HuH-7 (cell line): ENCODE measurements at places on chromosomes 7 and 10.

DNA sequence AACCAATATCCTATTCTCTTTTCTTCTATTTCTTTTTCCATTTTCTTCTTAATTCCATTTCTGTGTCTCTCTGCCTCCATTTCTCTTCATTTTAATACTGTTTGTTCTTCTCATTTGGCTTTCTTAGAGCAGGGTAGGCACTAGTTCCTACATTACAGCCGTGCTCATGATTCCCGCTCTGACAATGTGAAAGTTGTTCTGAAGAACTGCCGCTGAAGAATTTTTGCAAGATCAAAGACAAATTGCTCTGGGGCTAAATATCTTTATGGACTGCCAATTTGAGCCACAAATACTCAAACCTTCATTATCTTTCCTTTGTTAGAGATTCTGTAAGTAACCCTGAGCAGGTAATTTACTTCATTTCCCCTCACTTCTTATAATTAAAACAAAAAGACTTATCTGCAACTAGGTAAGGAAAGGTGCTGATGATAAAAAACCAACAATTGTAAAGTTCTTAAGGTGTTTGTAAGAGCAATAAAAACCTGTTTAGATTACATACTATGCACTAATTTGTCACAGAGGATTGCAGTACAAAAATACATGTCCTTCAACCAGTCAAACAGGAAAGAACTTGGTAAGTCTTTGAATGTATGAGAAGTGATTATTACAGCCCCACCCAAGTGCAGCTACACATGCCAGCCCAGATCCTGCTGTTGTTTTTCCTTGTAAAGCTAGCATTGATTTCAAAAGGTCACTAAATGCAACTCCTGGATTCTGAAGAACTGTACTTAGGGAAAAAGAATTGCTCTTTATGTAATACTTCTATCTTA, 127.5 kb downstream of the COL28A1 start:
- DNase-seq, result no peak

- DNase-seq, result no peak
Observed at GRCh38 chr10:25933653-25934608, at the start of gene MYO3A. TSS of gene MYO3A (plus strand) at chr10:25934229. CDS start at chr10:25952111, 17,882 bp downstream.

- no peak for DNase-seq
Observed at GRCh38 chr7:2192831-2193534, 39.8 kb downstream of the MAD1L1 start.

GRCh38 chr10:16799621-16800020, 17.6 kb downstream of the RSU1 start:
- no peak for DNase-seq

DNA sequence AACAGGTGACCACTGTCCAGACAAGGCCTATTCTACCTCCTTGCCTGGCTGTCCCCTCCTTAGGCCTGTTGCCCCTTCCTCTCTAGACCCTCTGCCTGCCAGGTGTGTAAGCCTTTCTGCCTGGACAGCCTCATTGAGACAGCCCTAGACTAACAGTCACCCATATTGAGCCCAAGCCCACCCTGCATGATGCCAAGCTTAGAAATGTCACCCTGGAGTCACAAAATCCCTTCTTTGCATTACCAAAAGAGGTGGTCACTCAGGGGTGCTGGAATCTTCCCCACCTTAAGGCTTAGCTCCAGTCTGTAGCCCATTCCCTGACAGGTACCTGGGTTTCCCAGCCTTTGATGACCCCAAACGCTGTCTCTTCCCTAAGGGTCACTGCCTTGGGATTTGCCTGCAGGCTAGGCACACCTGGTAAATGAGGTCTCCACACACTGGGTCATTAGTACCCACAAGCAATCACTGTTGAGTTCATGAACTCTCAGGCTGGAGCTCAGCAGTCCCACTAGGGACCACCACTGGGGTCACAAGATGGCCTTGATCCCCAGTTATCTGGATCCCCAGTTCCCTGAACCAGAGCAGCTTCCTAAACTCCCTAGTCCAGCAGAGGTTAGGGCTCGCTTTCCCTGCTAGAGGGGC, 54.9 kb upstream of the CAMK2B start:
- no peak for DNase-seq

DNA sequence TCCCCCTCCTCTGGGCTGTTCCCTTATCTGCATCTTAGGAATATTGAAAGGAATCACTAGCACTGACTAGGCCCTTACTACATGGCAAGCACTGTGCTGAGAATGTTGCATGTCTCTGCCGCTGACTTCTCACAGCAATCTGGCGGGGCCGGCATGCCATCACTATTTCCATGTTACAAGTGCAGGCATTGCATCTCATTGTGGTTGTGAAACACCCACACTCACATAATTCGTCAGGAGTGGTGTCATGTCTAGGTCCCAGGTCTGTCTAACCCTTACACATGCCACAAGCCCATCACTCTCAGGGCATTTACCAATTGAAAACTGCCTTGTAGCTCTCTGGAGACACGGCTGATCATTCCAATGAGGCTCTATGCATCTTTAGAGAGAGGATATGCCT, 8.5 kb upstream of the IL2RA start:
- DNase-seq, result no peak

- no peak for DNase-seq
Observed at GRCh38 chr7:153036396-153037063, 277.0 kb downstream of the ACTR3B start.

DNA sequence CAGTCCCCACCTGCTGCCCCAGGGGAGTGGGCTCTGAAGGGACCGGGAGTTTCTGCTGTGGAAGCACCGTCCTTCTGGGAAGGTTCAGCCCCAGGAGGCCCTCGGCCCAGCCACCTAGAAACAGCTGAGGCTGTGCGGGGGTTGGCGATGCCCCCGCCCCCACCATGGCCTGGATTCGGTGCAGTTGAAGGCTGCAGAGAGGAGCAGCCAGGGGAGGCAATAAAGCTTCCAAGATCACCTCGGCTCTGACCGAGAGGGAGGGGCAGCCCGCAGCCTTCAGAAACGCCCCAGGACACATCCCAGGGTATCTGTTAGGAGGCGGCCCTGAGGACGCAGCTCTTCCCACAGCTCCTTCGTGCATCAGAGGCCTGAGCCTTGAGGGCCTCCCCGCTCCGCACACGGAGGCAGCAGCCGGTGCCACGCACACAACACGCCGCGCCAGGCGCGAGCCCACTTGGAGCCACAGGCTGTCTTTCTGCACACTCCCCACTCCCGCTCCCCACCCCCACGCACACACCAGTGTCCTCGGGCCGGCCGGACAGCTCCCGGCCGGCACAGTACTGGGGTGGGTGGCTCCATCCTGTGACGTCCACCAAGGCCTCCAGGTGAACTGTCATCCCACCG, 1.6 kb downstream of the KNDC1 start:
- DNase-seq, result no peak

DNA sequence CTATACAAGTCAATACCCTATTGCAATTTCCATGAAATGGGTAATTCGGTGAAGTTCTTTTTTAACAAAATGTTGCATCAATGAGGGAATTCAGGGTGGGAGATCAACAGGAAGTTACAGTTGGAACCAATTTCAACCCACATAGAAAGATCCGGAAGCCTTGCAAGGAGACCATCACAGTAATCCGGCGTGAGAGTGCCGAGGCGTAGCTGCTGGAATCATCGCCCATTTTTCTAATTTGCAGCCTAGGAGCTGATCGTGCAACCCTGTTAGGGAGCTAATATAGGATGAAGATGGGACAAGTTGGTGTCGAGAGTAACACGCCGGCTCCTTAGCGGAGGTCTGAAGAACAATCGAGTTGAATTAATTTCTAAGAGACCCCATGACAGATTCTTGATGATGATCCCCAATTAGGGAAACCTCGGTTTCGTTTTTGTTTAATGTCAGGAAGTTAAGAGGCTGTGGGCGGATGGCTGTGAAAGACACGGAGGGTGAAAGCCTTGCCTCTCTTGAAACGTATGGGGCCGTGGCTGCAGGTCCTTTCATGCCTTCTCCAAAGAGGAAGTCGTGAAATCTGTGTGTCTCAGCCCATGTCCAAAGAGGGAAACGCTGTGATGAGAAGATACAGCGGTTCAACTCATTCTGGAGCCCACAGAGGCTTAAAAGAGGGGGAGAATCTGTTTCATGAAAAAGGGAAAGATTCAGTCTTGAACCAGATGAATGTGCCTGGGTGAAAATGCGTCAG, 51.2 kb upstream of the CARD11 start:
- DNase-seq, result no peak

GRCh38 chr7:143239813-143240212, 18.0 kb downstream of the TAS2R40 start:
- no peak for DNase-seq

DNA sequence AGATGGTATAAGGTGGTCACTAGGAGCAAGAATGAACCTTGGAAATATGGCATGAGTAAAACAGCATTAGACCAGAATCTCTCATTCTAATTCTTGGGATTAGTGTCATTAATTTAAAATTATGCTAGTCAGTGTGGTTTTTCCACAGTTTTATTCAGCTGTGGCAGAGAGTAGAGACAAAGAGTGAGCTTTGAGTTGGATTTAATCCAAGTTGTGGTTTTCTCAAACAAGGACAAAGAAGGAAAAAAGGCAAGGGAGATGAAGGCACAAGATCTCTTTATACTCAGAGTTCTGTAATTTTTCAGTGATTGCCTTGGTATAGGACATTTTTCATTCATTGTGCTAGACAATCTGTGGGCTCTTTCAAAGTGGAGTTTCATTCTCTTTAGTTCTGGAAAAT, 28.2 kb upstream of the AKAP9 start:
- no peak for DNase-seq

DNA sequence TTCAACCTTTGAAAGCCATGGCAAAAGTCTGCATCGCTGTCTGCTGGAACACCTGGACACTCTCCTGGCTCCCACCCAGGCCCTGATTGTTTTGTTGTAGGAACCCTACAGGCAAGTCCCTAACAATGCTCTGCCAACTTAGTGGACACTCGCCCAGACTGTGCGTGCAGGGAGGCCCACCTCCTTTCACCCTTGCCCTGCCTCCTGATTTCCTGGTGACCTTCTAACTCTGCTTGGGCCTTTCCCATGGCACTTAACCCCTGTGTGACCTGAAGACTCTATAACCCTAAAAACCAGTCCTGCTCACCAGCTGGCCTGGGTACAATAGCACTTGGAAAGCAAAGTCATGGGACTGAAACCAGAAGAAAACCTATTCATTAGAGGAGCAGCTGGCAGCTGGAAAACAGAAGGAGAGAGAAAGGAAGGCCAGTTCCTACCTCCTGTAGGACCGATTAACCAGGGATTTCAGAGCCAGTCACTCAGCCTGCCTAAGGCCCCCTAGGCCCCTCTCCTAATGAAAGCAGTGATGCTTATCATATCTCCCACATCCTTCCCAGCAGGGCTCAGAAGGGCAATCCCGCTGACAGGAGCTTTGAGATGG, 82.7 kb upstream of the KMT2E start:
- no peak for DNase-seq

DNA sequence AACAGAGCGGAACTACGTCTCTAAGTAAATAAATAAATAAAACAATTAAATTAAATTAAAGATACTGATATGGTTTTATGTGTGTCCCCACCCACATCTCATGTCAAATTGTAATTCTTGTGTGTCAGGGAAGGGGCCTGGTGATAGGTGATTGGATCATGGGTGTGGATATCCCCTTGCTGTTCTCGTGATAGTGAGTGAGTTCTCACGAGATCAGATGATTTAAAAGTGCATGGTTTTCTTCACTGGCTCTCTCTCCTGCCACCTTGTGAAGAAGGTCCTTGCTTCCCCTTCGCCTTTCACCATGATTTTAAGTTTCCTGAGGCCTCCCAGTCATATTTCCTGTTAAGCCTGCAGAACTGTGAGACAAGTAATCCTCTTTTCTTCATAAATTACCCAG, 29.0 kb upstream of the OGDHL start:
- no peak for DNase-seq

GRCh38 chr10:79079490-79080355, 11.0 kb downstream of the ZMIZ1 start:
- DNase-seq, result no peak

GRCh38 chr7:3767917-3768777, 467.1 kb downstream of the SDK1 start:
- no peak for DNase-seq

DNA sequence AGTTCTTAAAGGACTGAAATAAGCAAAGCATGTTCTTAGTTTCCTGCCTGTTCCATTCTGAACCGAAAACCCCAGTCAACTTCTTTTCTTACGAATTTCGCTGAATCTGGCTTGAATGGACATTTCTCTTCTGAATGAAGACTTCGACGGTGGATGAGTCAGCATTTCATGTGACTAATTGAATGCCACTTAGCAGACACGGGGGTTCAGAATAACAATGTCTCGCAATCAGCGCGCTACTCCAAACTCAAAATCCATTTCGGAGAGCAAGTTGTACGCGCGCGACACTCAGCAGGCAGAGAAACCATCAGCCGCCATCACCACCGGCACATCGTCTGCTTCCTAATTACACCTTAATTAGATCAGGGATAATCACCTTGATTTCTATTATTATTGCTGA, 239.0 kb upstream of the KLF6 start:
- no peak for DNase-seq

DNA sequence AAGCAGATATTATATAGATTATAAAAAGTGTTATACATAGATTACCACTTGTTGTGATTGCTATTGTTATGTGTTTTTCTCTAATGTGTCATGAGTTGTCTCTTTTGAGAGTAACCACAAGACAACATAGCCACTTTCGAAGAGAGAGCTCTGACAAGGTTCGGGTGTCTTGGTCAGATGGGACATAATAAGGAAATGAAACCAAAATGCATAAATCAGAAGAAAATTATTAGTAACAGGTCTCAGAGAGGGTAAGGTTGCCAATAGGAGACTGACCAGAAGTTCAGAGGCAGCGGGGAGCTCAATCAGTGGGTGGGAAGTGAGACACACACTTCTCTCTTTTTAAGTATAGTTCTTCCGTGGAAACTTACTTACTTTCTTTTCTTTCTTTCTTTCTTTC, 639.2 kb upstream of the POT1 start:
- DNase-seq, result no peak

DNA sequence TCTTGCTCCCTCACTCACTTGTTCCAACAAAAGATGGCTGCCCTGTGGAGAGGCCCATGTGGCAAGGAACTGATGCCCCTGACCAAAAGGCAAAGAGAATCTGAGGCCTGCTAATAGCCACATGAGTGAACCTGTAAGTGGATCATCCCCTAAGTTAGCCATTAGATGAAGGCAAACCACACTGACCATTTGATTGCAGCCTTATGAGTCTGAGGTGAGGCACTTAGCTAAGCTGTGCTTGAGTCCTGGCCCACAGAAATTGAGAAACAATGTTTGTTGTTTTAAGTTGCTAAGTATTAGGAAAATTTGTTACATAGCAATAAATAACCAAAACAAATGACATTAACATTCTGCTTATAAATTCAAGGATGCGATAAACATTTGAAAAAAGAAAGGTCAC, 100.1 kb upstream of the BET1 start:
- DNase-seq, result no peak
